ENCODE measurements at places on chromosomes 5 and 9.

- no peak for DNase-seq
Observed at GRCh38 chr5:160747987-160748386, 104.0 kb downstream of the ATP10B start.

DNA sequence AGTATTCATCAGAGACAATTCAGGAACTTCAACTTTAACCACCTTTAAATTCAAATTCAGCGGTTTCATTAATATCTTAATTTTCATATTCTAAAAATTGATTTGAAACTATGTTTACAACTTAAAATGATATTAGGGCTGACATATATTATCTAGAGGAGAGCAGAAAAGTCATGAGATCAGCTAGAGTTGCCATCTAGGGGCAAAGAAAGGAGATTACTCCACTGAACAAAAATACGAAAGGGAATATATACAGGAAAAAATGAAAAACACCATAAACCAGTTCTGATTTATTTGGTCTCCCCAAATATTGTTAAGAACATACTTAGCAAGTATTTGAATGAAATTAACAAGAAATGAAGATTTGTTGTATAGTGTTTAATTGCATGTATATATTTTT lies 946.3 kb downstream of the DTWD2 start:
- no peak for DNase-seq

DNA sequence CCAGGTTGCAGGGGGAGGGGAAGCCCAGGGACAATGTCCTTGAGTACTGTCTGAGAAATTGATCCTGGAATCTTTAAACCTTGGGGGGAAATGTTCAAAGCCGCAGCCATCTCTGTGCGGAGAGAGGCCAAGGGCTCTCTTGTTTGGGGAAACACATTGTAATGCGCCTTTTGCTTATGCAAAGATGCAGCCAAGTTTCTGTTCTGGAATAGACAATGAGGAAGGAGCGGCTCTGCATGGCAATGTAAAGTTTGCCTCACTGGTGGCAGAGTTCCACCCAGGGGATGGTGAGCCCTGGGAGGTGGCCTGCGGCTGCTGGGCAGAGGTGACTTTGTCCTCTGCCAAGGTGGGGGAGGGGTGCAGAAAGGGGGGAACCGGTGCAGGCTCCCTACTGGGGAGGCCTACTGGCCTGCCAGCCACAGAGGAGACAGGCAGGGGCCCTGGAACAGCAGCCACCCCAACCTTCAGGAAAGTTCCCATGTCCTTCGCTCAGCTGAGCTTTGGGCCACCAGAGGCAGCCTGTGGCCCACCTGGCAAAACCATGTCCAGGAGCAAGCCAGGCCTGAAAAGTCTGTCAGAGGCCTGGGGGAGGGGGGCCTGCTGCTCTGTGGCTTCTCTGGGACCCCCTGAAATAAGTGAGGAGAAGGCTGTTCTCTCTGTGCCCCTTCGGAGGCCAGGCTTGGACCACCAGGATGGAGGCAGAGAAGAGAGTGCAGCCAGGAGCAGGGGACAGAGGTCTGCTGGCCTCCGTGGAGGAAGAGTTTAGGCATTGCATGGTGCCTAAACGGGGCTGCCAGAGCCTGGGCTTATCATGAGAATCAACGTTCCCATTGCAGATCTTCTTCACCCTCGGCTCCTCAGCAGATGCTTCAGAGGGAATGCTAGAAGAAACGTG lies 127.8 kb downstream of the ZNF354C start:
- no peak for DNase-seq

DNA sequence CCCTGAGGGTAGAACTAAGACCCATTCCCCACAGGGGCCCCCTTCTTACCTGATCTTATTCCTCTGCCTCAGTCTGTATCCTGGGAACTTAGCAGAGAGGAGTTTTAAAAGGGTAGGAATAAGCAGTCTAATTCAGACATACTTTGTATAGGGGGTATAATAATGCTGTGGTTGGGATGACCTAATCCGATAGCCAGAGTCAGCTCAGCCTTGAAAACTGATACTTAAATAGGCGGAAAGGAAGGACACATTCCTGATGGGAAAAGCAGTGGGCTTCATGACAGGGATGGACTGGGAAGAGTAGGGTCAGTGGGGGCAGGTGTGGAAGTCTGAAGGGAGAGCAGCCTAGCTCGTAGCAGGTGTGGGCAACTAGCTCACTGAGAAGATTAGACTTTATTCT lies 52.2 kb upstream of the TESK1 start:
- DNase-seq = peak; percentile 41

GRCh38 chr9:137970686-137971476 lies 93.3 kb downstream of the CACNA1B start:
- no peak for DNase-seq

- no peak for DNase-seq
Observed at GRCh38 chr5:53403291-53403690, 77.1 kb upstream of the FST start.

DNA sequence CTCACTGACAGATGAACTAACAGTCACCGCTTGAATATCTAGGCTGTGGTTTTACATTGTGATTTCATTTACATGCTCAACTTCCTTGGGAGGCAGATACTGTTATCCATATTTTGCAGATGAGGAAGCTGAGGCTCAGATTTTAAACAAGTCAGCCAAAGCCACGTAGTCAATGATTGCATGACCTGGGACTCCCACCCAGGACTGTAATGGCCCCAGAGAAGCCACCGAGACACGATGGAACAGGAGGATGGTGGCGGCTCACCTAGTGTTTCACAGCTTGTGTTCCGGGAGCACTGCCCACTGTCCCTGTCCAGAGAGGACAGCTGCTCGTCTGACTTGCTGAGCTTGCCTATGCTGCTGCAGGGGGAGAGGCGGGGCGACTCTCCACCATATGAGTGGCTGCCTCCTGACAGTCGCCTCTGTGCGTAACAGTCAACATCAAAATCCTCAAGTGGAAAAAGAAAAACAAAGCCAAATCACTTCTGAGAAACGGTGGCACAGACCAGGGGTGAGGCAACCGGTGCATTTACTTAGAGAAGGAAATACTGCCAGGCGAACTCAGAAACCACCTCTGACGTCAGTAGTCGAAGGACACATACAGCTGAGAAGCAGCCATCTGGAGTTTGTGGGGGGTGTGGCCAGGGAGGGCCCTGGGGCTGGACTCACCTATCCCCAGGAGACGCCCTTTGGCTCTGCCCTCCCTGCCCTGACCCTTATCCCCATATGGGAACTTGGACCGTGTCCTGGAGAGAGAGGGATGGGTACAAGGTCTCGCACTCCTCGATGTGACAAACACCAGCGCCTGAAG lies 82.5 kb downstream of the PRRT1B start:
- peak; percentile 90 for DNase-seq

DNA sequence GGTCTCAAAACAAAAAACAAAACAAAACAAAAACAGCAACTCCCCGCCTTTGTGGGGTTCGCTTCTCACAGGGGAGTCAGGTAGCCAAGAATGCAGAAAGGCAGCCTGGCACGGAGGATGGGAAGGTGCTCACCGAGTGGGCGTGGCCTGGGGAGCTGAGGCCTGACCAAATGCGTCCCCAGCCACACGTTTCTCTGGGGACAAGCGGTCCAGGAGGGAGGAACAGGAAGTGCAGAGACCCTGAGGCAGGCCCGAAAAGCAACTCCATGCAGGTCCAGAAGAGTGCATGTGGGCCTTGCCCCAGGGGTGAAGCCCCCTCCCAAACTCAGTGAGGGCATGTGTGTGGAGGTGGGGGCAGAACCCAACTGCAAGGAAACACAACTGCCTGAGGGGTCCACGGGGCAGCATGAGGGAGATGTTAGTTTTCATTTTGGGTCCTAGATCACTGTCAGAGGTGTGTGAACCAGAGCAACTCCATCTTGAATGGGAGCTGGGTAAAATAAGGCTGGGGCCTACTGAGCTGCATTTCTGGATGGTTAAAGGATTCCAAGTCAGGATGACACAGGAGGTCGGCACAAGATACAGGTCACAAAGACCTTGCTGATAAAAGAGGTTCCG lies 2.6 kb upstream of the UAP1L1 start:
- DNase-seq = no peak

DNA sequence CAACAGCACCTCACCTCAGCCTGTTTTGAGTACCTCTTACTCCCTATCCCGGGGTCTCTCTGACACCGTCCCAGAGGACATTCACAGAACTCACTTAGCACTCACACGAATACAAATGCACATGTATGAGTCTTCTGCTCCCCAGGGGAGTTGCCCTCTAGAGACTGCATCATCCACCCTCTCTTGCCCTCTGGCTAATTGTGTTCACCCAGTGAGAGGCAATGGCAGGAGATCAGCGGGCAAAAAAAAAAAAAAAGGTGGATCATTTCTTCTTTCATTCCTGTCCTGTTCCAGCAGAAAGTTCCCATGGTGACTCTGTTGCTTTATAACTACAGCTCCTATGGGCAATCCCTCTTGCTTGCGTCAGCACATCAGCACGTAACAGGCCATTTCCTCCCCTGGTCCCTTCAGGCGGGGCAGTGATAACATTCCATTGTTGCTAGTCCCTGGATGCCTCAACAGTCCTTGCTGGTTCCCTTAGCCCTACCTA lies 23.5 kb upstream of the SNX2 start:
- DNase-seq = peak; percentile 59

DNA sequence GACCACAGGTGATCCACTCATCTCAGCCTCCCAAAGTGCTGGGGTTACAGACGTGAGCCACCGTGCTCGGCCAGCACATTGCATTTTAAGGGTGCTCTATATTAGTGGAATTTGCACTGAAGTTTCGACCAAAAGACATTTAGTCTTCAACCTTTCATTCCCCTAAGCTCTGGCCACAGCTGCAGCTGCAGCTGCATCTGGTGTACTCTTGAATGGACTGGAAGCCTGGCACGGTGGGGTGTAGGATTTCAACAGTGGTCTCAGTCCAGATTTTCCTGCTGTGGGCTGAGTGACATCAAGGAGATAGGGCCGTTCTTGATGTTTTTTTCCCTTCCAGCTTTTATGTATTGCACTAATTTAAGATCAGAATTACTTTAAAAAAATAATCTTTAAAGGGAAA lies 255.2 kb downstream of the PDZD2 start:
- DNase-seq = no peak

GRCh38 chr9:89435071-89435823 lies 62.7 kb downstream of the SEMA4D start:
- DNase-seq = no peak

DNA sequence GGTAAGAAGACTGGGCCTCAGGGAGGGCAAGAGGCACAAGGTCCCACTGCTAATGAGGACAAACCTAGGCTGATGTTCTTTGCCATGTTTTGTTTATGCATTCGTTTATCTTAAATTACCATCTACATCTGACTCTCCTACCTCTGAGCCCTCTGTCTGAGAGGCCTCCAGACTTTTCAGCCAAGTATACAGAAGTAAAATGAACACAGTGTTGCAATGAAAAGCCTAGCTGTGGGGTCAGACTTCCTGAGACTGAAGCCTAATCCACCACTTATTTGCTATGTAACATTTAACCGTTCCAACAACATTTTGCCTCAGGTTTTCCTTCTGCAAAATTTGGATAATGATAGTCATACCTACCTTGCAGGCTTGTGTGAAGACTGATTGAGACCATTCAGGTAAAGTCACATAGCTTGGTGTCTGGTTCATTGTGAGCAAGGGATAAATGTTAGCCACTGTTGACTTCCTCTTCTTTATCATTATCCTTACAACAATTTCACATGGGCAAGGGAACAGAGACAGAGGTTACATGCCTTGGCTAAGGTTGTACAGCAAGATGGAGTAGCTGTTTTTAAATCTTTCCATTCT lies 374.9 kb upstream of the CLINT1 start:
- no peak for DNase-seq

DNA sequence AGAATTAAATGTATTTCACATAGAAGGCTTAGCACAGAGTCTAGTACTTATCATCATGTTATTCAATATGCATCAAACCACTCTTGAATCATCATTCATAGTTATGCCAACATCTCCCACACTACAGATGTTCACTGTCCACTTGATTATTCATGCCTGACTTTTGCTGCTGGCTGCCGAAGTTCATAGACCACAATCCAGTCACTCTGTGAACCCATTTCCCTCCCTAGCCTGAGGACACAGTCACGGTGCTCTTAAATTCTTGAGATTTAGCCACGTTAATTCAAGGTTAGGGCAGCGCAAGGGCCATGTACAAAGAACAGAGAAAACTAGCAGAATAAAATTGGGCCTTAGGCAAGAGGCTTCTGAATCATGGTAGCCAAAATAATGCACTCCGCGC lies 32.4 kb downstream of the ABCA1 start:
- DNase-seq = peak; percentile 88

DNA sequence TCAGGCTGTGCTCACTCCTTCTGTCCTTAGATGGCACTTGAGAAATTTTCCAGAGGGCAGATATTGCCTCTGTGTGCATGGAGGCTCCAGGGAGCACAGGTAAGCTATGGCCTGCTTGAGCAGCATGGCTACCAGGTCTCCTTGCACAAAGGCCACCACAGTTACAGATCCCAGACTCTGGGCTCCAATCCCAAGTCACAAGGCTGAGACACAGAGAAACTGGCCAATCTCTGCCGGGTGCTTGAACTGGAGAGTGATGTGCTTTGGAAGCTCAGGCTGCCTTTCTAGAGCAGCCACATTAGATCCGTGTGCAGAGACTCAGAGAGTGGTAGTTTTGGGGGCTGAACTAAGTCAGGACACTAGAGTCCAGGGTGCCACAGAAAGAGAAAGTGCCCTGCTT lies 145.7 kb downstream of the SEMA6A start:
- DNase-seq = no peak

GRCh38 chr9:68653141-68653595 lies 51.9 kb upstream of the PIP5K1B start:
- no peak for DNase-seq

GRCh38 chr5:98397081-98397480 lies 376.4 kb upstream of the RGMB start:
- peak; percentile 67 for DNase-seq

DNA sequence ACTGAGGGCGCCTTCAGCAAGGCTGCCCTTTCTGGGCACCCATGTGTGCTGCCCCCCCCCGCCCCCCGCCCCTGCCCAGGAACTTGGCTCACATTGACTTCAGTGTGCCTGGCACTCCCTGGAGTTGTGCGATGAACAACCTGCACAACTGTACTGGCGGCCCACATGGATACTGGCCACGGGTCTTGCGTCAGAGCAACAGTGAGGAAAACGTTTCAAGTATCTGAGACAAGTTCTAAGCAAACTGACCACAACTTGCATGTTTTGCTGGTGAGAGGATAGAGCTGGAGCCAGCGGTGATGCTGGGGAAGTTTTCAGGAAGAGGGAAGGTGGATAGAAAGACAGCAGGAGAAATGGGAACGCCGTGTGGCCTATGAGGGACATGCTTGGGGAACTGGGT lies 45.4 kb downstream of the HABP4 start:
- peak; percentile 93 for DNase-seq
